ENCODE measurements at places on chromosomes 2 and 18. TPM values are rescaled to one million over a fixed set of nuclear protein-coding genes. Genes with fewer than 3 reads are reported as not detected.

- DNase-seq = no peak
These were observed 1.1 kb upstream of the DGKD start for GRCh38 chr2:233353101-233353768.

- no peak for DNase-seq
These were observed 24.9 kb upstream of the SLC3A1 start for GRCh38 chr2:44250376-44250775.

DNA sequence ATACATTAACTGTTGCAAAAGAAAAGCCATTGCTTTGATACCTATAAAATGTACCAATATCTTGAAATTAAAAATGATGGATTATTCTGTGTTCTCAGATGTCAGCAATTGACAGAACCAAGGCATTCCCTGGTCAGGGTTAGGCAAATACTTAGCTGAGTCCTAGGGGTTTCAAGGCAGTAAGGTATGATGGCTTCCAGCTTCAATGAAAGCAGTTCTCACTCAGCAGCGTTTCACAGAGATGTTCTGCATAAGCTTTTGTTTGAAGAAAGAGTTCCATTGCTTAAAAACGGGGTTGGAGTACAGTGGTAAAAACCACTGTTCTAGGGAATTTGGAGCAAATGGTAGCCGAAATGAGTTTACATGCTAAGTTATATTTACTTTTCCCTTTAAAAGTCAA lies 17.0 kb upstream of the KANSL1L start:
- no peak for DNase-seq

- DNase-seq = no peak
These were observed 95.7 kb upstream of the LINC00305 start for GRCh38 chr18:64244571-64244970.

GRCh38 chr18:65706646-65707045 lies 44.2 kb upstream of the CDH7 start:
- no peak for DNase-seq

DNA sequence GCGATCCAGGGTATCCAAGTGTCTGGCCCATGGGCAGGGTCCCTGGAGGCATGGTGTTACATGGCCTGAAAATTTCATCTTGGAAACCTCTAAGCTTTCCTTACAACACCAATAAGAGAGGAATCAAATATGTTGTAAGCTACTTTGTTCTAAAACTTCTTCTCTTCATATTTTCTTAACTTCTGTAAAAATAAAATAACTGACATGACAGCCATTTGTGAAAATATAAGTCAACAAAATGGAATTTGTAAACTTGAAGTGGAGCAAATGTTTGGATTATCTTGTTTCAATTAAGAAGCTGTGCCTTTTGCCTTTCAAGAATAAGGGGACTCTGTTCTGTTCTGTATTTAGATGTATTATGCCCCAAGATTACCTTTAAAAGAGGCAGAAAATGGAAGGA lies 319.7 kb downstream of the LPIN1 start:
- no peak for DNase-seq

- DNase-seq = no peak
These were observed 1.6 kb downstream of the ABCA12 start for GRCh38 chr2:215136669-215137328.

DNA sequence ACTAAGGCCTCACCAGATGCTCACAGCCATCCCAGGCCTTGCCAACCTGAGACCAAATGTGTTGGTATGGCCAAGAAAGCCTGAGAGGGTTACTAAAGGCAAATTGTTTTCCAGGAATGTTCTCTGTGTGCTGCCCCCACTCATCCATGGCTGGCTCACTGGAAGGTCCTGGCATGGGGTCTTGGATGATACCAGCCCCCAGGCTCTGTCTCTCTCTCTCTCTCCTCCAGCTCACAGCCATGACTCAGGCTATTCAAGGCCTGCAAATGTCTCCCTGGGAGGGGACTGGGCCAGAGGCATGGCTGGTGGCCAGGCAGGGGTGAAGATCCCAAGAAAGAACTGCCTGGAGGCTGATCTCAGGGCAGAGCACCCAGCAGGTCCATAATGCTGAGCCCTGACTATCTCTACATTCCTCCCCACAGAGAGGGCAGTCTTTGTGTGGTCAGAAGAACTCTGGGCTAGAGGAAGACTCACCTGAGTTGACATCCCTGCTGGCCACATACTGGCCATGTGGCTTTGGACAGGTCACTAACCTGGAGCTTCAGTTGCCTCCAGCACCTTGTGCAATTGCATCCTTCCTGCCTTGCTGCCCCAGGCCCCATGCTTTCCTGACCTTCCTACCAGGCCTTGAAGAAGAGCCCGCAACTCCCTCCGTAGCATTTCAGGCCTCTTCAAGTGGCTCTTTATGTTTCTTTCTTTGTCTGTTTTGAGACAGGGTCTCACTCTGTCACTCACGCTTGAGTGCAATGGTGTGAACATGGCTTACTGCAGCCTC lies 150.4 kb downstream of the ZFP36L2 start:
- no peak for DNase-seq

The TNFAIP6 gene
- total RNA-seq = 0.95 TPM

The MC4R gene
- not detected for total RNA-seq

The ERLEC1 gene
- total RNA-seq = 24.9 TPM

The IL36B gene
- not detected for total RNA-seq

The AOX1 gene
- 3.2 TPM for total RNA-seq

The PPP4R1 gene
- 201 TPM for total RNA-seq
